ENCODE measurements at places on chromosomes 12 and 14.

GRCh38 chr12:29574500-29574899, 77.0 kb upstream of the OVCH1 start:
- no peaks in the 10 kb centered on the region for H3K4me1 ChIP-seq
- H3K4me3 ChIP-seq, result no peak overlapping the region
- no peak overlapping the region for H3K27ac ChIP-seq
- no peaks in the 10 kb centered on the region for H3K36me3 ChIP-seq
- no peak for DNase-seq

DNA sequence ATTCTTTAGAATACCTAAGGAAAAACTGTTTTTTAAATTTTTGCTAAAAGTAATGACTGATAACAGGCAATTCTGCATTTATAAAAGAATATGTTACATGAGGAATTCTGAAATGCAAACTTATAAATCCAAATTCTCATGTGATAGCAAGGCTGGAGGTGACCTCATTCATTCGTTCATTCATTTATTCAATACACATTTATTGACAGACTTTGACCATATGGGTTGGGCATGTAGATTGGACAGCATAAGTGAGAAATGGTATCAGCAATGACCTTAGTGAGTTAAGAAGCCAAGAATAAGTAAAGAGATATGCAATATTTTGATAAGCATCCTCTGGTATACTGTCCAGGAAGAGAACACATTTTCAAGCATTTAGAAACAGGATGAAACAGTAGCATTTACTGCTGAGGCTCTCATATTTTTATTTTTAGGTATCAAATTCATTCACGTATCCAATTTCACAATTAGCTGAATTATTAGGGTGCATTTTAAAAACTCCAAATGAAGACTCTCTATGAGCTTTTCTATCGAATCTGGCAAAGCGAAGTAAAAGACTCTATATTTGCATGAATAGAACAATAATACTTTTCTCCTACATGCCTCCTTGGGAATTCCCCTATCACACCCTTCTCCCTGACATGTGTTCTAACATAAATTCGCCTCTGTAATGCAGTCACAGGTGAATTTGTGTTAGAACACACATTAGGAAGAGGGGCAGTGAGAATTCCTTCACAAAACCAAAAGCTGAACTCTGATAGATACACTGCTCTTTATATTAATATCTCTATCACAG, 49.9 kb downstream of the PEBP1 start:
- H3K36me3 ChIP-seq, result peaks cover 16% of the 10 kb centered on the region
- H3K4me3 ChIP-seq, result no peak overlapping the region
- no peaks in the 10 kb centered on the region for H3K27me3 ChIP-seq
- H3K27ac ChIP-seq, result no peak overlapping the region
- H3K4me1 ChIP-seq, result peaks cover 9% of the 10 kb centered on the region

DNA sequence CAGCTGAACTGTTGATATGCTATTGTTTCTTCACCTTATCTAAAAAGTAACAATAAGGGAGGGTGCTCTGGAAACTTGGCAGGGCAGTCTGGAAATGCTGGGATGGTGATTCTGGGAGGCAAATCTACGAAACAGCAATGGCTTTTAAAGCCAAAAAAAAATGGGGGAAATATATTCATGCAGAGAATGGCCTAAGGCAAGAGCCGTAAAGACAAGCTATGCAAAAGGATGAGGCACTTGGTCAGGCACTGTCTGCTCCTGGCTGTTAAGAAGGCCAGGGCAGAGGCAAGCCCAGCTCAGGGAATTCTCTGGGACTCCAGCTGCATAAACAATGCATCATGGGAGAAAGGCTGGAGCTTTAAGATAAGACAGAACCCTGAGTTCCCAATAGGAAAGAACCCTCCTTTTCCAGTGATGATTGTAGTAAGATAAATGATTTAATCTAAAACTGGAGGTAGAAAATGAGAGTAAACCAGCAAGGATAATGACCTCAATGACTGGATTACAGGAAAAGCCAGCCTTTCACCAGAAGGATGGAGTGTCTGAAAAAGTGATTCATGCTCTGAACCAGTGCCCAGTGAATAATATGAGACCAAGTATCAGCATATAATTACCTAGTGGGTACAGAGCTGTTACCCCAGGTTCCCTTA, 46.0 kb downstream of the ITPR2 start:
- peaks cover 25% of the 10 kb centered on the region for H3K36me3 ChIP-seq
- no peak overlapping the region for H3K4me3 ChIP-seq
- H3K27ac ChIP-seq, result no peak overlapping the region
- peaks cover 30% of the 10 kb centered on the region for H3K4me1 ChIP-seq

DNA sequence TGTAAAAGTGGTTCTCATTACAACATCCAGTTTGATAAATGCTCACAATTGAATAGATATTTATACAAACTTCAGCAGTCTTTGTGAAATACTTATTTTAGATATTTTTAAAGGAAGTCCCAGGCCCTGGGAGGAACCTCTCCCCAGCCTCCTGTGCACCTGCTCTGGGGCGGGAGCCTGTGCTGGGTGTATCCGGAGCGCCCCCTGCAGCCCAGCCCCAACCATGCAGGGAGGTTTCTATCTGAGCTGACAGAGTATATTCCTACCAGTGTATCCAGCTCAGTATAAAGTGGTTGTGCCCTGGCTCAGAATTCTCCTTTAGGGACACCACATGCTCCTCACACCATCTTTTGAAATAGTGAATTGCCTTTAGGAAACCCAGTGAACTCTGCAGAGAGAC, 851.8 kb downstream of the TMEM121 start:
- no peaks in the 10 kb centered on the region for H3K27me3 ChIP-seq
- peaks cover 36% of the 10 kb centered on the region for H3K4me1 ChIP-seq
- no peak overlapping the region for H3K4me3 ChIP-seq
- H3K27ac ChIP-seq, result no peak overlapping the region

GRCh38 chr12:117313926-117314325, 47.5 kb downstream of the NOS1 start:
- H3K27me3 ChIP-seq, result no peaks in the 10 kb centered on the region
- no peak overlapping the region for H3K4me3 ChIP-seq
- H3K36me3 ChIP-seq, result no peaks in the 10 kb centered on the region
- no peaks in the 10 kb centered on the region for H3K4me1 ChIP-seq

DNA sequence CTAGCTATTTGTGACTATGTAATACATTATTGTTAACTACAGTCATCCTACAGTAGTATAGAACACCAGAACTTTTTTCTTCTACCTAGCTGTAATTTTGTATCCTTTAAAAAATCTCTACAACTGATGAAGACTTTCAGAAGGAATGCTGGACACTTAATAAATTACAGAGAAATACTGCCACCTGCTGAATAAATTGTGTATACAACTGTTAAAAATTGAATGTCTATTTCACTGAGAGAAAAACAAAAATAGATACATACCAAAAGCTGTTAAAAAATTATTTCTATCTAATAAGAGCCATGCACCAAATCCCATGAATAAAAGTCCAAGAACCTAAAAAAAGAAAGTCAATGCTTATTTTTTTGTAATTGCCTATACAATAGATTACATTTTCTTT, 6.6 kb downstream of the TSPAN19 start:
- no peak overlapping the region for H3K4me3 ChIP-seq
- DNase-seq, result no peak
- no peaks in the 10 kb centered on the region for H3K36me3 ChIP-seq
- no peak overlapping the region for H3K27ac ChIP-seq
- H3K4me1 ChIP-seq, result no peaks in the 10 kb centered on the region
- H3K27me3 ChIP-seq, result peaks cover 1% of the 10 kb centered on the region

DNA sequence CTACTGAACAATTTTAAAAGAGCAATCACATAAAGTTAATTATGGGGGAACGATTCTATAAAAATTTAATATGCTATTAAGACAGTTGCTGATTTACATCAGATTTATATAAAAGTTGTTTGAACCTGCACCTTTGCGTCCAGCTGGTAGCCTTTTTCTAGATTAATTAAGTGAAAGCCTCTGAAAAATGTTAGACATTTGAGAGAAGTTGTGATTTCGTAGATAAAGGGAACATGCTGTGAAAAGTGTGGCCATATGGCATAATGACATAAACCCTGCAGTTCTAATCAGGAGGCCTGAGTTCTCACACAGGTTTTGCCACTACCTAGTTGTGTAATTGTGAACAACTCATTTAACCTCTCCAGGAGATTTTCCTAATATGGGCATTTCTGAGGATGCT, 187.2 kb downstream of the TMTC2 start:
- no peaks in the 10 kb centered on the region for H3K4me1 ChIP-seq
- no peaks in the 10 kb centered on the region for H3K27me3 ChIP-seq
- no peaks in the 10 kb centered on the region for H3K36me3 ChIP-seq
- H3K4me3 ChIP-seq, result no peak overlapping the region

GRCh38 chr14:58177125-58177524, 22.8 kb upstream of the ACTR10 start:
- peaks cover 11% of the 10 kb centered on the region for H3K27me3 ChIP-seq
- no peak overlapping the region for H3K4me3 ChIP-seq
- H3K27ac ChIP-seq, result no peak overlapping the region
- no peak for DNase-seq
- no peaks in the 10 kb centered on the region for H3K36me3 ChIP-seq
- H3K4me1 ChIP-seq, result no peaks in the 10 kb centered on the region

DNA sequence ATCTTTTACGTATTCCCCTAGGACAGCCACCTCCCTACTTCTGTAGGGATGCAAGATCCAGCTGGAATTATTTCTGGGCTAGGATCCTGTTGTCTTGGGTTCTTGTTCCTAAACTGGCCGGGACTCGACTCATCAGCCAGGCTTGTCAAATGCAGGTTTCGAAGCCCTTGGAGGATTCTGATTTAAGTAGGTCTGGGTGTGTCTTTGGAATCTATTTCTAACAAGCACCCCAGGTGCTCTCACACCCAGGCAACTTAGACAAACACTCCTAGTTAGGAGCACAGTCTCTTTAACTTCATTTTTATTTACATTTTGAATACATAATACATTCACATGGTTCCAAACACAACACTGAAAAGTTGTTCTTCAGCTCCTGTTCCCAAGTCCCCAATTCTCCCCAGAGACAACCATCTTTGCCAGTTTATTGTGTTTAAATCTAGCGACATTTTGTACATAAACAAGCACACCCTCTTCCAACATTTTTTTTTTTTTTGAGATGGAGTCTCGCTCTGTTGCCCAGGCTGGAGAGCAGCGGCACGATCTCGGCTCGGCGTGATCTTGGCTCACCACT, 20.9 kb downstream of the MORN3 start:
- peaks cover 18% of the 10 kb centered on the region for H3K4me1 ChIP-seq
- H3K27ac ChIP-seq, result no peak overlapping the region
- peaks cover 26% of the 10 kb centered on the region for H3K36me3 ChIP-seq
- no peak for DNase-seq

DNA sequence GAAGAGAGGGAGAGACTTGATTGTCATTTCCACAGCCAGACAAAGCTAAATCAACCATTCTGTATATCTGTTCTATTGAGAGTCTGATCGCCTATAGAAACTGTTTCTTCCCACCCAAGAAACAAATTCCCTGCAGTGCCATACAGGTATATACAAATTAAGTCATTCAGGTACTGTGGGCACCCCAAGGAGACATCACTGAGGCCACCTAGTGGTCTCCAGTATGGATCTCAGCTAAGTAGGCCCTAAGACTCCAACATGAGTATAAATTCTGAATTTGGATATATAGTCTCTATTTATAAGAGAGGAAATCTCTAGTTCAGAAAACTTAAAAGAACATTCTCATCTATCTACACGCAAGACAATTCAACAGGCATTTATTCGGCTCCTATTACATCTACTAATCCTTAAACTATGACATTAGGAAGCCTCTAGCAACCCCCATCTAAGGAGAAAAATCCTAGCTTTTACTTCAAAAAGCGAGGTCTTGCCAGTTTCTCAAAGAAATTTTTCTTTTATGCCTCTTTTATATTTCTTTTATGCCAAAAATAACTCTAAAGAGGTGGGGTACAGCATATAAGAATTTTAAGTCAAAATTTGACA, 62.6 kb downstream of the DCAF5 start:
- DNase-seq, result no peak
- peaks cover 24% of the 10 kb centered on the region for H3K36me3 ChIP-seq

GRCh38 chr14:28772613-28773012, 6.0 kb downstream of the FOXG1 start:
- no peak for DNase-seq
- no peaks in the 10 kb centered on the region for H3K4me1 ChIP-seq
- peaks cover 29% of the 10 kb centered on the region for H3K27me3 ChIP-seq
- no peak overlapping the region for H3K4me3 ChIP-seq
- H3K27ac ChIP-seq, result peak overlapping the region; percentile 44

GRCh38 chr12:108611884-108612415, 14.1 kb upstream of the TMEM119 start:
- H3K36me3 ChIP-seq, result peaks cover 22% of the 10 kb centered on the region
- peaks cover 2% of the 10 kb centered on the region for H3K27me3 ChIP-seq
- H3K4me1 ChIP-seq, result peaks cover 37% of the 10 kb centered on the region
- peak overlapping the region; percentile 1 for H3K27ac ChIP-seq

DNA sequence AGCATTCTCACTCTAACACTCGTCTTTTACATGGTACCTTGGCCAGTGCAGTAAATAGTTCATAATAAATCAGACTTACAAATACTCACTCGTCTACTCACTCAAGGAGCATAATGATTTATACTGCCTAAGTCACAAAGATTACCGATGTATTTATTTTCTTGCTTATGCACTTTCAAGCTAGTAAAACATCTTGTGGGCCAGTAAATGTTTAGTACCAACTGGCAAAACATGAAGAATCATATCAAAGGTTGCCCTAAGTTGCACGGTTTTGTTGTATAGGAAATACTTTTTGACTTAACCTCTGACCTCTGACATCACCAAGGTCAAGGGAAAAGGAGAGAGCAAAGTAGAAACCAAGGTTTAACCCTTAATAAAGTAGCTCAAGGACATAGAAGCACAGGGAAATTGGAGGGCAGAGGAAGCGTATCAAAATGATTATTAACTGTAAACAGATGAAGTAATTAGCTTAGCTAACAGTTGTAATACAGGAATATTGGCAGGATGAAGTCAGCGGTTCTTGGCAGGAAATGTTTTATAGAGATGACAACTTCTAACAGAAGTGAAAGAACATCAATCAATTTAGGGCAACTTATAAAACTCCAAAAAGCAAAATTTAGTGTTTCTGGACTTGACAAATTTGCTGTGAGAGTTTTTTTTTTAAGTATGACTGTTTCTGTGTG, 131.9 kb downstream of the HMGA2 start:
- no peak overlapping the region for H3K4me3 ChIP-seq
- H3K27me3 ChIP-seq, result peaks cover 3% of the 10 kb centered on the region
- no peak overlapping the region for H3K27ac ChIP-seq
- H3K4me1 ChIP-seq, result no peaks in the 10 kb centered on the region
- no peak for DNase-seq
- no peaks in the 10 kb centered on the region for H3K36me3 ChIP-seq

GRCh38 chr12:20520532-20520931, 152.2 kb downstream of the PDE3A start:
- no peak for DNase-seq
- H3K4me3 ChIP-seq, result no peak overlapping the region
- H3K4me1 ChIP-seq, result no peaks in the 10 kb centered on the region
- no peaks in the 10 kb centered on the region for H3K36me3 ChIP-seq
- H3K27ac ChIP-seq, result no peak overlapping the region
- no peaks in the 10 kb centered on the region for H3K27me3 ChIP-seq

DNA sequence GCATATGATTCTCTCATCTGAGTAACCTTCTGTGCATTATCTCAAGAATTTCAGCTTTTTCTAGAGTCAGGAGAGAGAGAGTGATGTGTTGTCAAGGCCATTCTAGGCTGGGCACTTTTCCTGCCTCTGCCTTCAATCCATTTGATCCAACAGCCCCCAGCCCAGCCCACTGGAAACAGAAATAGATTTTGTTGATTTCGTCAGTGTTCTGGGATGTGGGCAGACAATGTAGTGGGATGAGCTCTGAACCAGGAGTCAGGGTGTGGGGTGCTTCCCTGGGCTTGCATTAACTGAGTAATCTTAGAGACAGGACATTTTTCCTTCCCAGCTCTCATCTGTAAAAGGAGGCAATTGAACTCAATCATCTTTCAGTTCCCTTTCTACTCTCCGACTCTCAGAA, 42.5 kb upstream of the RPH3A start:
- H3K4me3 ChIP-seq, result no peak overlapping the region
- H3K27ac ChIP-seq, result no peak overlapping the region
- H3K4me1 ChIP-seq, result no peaks in the 10 kb centered on the region
